Fibroblast of skin of back (primary cell): ENCODE measurements at places on chromosomes 1 and 21.

- peak; percentile 95 for DNase-seq
Observed at GRCh38 chr1:40531381-40532061, at the start of gene ZNF684. Gene ZNF684, plus strand, starts transcription at chr1:40531637. Its CDS starts 1,530 bp downstream, at chr1:40533167.

- no peak for DNase-seq
Observed at GRCh38 chr21:41166884-41167283, 1.1 kb upstream of the BACE2 start.

DNA sequence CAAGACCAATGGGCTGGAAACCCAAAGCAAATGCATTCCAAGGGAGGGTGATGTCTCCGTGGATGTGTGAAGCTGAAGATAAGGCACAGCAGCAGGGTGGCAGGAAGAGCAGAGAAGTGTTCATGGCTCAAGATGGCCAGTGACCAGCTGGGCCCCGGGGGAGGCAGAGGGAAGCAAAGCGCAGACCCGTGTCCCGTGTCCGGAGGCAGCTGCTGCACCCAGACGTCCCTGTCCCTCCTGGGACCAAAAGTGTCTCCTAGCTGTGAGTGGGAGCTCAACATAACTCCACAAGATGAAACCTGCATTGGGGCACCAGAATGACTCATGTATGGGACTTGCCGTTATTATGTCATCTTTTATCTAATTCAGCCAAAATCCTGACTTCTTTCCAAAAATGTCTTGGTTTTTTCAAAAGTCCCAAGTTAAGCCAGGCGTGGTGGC, 118.2 kb downstream of the RIPK4 start:
- peak; percentile 74 for DNase-seq

GRCh38 chr1:30798389-30799232, 41.0 kb upstream of the LAPTM5 start:
- DNase-seq, result no peak

DNA sequence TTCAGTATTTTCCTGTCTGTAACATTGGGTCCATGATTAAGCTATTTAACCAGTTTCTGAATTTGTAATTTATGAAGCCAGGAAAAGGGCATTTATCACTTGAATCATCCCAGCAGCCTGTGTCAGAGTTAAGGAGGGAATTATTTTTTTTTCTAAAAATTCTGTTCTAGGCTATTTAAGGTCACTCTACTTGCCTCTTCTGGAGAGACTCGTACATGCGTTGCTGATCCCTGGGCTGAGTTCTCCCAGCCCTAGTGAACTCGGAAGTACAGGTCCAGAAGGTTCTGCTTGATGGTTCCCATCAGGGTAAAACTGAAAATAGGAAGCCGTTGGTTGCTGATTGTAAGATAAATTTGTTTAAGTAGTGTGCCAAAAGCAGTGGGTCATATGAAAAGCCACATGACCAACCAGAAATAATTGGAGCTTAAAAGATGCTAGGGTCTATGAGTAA, 90.7 kb downstream of the GPR88 start:
- peak; percentile 40 for DNase-seq

DNA sequence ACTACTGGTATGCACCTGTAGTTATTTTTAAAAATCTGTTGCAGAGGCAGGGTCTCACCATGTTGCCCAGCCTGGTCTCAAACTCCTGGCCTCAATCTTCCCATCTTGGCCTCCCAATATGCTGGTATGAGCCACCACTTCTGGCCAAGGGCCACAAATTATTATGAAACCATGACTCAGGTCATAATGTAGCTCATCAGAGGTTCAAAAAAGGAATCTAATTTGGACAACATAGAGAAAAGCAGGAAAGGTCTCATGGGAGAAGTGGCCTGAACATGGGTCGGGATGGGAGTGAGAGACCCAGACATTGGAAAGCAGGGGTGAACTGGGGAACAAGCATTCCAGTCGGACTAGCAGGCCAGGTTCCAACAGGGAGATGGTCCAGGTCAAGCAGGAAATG, 45.2 kb upstream of the C1orf198 start:
- no peak for DNase-seq

GRCh38 chr1:179825206-179825605, 52.4 kb downstream of the TOR1AIP2 start:
- no peak for DNase-seq

- DNase-seq, result no peak
Observed at GRCh38 chr1:115413621-115414020, 75.6 kb upstream of the NGF start.
